ENCODE measurements at places on chromosomes 1 and 21. TPM values are rescaled to one million over a fixed set of nuclear protein-coding genes. Genes with fewer than 3 reads are reported as not detected.

Gene FMOD
- 0.17 TPM for total RNA-seq

Gene LRRC71
- total RNA-seq = not detected

Gene SGIP1
- 6.9 TPM for total RNA-seq

Gene CKS1B
- total RNA-seq = 289 TPM

Gene ABCG1
- not detected for total RNA-seq

Gene LCE2C
- total RNA-seq = not detected

Gene DENND4B
- 19.1 TPM for total RNA-seq

Gene VWA1
- total RNA-seq = 41.6 TPM

Gene CCDC185
- not detected for total RNA-seq

- DNase-seq = no peak
Observed at GRCh38 chr21:27371975-27372331, 405.1 kb upstream of the ADAMTS5 start.

DNA sequence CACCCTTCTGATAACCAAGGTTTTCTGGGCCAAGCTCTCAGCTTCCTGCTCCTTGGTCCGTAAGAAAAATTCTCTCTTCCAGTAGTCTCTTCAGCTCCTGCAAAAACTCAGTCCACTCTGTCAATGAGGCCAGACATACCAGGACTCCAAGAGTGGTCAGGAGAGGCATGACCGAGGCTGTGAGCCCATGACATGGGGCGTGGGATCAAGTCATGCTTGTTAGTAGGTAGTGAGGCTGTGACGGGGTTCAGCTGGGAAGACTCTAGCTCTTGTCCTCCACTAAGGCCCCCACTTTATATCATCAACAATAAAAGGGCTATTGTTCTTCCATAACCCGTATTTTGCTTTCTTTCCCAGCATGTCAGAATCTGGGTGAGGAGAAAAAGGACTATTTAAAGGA is 10.1 kb upstream of the HCRTR1 start:
- DNase-seq = no peak

DNA sequence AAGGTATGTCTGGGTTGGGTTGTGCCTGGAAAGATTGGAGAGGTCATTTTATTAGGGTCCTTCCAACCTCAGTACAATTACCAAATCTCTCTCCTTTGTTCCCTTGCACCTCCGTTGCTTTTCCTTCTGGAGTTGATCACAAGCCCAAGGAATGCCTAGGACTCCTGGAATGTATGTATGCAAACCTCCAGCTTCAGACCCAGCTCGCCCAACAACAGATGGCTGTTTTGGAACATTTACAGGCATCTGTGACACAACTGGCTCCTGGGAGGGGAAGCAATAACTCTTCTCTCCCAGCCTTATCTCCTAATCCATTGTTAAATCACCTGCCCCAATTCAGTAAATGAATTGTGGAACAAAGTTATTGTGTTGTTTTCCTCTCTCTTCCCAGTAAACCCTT is 8.3 kb downstream of the TSACC start:
- DNase-seq = no peak

GRCh38 chr1:30753660-30754123 is 3.9 kb downstream of the LAPTM5 start:
- DNase-seq = no peak

DNA sequence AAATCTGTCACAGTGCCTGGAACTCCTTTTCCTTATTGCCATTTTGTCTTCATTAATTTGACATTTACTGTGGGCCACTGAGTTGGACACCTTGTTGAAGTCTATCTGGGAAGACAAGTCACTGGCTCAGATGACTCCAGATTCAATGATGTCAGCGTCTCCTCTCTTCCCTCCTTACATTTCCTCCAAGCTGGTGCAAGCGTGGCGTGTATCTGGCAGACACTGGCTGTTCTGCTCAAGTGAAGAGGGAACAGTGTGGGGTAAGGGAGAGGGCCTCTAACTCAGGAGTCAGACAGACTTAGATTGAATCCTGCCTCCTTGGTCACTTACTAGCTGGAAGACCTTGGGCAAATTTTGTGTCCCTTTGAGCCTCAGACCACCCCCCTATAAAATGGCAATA is 8.7 kb upstream of the ZNF691 start:
- no peak for DNase-seq

- DNase-seq = no peak
Observed at GRCh38 chr1:161013131-161013487, 7.8 kb downstream of the F11R start.

GRCh38 chr1:66954208-66954607 is 29.4 kb downstream of the MIER1 start:
- no peak for DNase-seq

- no peak for DNase-seq
Observed at GRCh38 chr1:62528015-62528414, 69.3 kb upstream of the ANGPTL3 start.

DNA sequence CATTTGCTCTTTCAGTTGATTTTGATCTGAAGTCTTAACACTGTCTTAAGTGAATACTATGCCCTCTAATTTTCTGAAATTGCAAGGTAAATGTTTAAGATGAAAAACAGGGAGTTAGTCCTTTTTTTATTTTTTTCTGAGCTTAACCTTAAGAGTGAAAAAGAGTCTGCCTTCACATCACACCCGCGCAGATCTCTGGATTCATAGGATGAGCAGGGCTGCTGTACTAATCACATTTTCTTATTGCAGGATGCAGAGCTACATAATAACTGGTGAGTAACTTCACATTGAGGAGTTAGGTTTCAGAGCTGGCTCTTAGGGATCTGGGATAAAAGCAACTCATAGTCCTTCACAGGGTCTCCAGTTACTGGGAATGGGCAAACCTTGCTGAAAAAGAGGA is 188.7 kb upstream of the ATP1B1 start:
- no peak for DNase-seq

DNA sequence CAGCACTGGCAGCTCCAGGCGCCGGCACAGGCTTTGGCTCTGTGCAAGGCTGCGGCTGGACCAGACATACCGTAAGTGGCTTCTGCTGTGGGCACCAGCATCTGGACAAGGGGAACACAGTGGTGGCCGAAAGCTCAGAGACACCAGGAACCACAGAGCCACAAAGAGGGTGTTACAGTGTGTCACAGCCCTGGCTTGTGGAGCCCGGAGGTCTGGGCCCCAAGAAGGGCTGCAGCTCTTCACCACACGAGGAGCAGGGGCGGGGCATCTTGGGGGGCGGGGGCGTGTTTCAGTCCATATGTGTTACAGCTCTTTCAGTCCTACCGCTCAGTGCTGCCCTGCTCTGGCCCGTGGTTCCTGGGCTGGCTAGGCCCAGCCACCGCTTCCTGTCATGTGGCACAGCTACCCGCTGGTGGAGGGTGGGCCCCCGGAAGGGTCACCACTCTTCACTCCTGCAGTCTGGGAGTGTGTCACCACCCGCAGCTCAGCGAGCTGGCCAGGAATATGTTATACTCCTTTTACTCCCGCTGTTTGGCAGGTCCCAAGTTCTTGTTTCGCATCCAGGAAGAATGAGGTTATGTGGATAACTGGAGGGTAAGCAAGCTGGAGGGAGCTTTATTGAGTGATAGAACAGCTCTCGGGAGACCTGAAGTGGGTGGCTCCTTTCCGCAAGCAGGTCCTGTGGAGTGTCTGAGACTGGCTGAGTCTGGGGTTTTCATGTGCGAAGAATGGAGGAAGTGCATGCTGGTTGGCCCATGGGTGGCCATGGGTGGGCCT is 3.3 kb upstream of the LSM10 start:
- no peak for DNase-seq

- no peak for DNase-seq
Observed at GRCh38 chr21:25149022-25149421, 458.3 kb downstream of the MRPL39 start.

DNA sequence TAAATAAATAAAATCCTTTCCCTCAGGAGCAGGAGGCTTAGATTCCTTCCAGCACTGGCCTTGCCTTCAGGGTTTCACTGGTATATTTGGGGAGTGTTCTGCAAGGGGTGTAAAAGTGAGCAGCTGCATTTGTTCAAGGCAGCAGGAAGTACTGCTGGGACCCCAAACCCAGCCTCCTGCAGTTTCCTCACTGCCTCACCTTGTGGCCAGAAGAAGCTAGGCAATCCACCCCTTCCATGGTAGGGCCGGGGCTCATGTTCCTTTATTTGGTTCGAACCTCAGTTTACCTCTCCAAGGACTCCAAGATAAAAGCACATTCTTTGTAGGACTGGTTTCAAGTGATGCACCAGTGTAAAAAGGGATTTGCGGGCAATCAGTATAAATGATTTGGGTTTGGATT is 21.0 kb upstream of the CFAP126 start:
- no peak for DNase-seq

- DNase-seq = no peak
Observed at GRCh38 chr1:9235560-9235959, 986 bp downstream of the H6PD start.

- no peak for DNase-seq
Observed at GRCh38 chr1:53069663-53070327, 7.8 kb downstream of the PODN start.

- no peak for DNase-seq
Observed at GRCh38 chr1:206591226-206591625, 21.0 kb downstream of the EIF2D start.

DNA sequence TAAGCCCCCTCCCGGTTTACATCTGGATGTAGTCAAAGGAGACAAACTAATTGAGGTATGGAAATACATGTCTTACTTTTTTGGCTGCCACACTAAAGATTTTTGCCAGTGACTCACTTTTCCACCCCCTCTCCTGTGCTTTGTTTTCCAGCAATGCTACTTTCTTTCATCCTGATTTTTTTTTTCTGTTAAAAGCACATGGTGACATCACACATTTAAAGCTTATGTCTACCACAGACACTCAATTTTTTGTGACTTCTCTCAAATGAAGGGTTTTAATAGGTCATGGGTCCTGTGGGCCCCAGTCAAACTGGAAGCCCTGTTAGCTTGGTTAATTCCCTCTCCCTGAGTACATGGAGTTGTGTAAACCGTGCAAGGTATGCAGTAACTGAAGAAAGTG is 2.2 kb downstream of the PPP1R8 start:
- DNase-seq = no peak

- DNase-seq = no peak
Observed at GRCh38 chr1:222642468-222642867, 24.6 kb downstream of the MIA3 start.

DNA sequence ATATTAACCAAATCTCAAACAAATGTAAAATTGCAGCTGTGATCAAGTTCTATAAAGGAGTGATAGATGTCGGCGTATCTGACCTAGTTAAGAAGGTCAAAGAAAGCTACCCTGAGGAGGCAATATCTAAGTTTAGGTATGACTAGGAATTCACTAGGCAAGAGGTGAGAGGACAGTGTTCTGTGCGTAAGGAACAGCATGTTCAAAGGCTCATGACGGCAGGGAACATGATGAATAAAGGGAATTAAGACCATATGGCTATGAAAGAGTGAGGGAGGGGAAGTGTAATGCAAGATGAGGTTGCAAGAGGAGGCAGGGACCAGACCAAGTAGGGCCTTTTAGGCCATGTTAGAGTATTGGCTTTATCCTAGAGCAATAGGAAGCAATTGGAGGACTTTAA is 8.6 kb downstream of the LIX1L start:
- DNase-seq = no peak

GRCh38 chr1:230797942-230798365 is 50.8 kb downstream of the CAPN9 start:
- DNase-seq = peak; percentile 6

- DNase-seq = no peak
Observed at GRCh38 chr21:36960676-36961284, 5.7 kb downstream of the HLCS start.

All from epithelial cell of proximal tubule (primary cell).